ENCODE measurements at places on chromosomes 7 and 10. TPM values are rescaled to one million over a fixed set of nuclear protein-coding genes. Genes with fewer than 3 reads are reported as not detected.
A peak's percentile ranks its signal among the peaks of the same experiment; 100 is the strongest.

EPO gene
- not detected for total RNA-seq

BLNK gene
- 13.2 TPM for total RNA-seq

NUPR2 gene
- total RNA-seq: not detected

MMP21 gene
- not detected for total RNA-seq

PHYHIPL gene
- 3.1 TPM for total RNA-seq

DNA sequence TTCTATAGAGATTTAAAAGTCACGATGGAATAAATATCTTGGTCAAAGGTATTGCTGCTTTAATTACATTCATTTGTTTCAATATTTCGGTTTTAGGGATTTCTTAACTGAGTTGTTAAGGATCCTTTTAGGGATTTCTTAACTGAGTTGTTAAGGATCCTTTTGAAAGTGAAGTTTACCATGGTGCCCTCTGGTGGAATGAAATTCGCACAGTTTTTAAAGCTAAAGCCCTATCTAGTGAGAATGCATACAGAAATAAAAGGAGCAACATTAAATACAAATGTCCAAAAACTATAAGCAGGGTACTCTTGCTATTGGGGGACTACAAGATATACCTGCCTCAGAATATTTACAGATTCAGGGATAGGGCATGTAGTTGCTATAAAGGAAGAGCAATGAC is 193.7 kb downstream of the RNLS start:
- DNase-seq: peak; percentile 85
